ENCODE measurements at places on chromosomes 13 and 19. TPM values are rescaled to one million over a fixed set of nuclear protein-coding genes. Genes with fewer than 3 reads are reported as not detected.

GRCh38 chr13:60331249-60332012 is 65.6 kb upstream of the TDRD3 start:
- DNase-seq, result no peak

DNA sequence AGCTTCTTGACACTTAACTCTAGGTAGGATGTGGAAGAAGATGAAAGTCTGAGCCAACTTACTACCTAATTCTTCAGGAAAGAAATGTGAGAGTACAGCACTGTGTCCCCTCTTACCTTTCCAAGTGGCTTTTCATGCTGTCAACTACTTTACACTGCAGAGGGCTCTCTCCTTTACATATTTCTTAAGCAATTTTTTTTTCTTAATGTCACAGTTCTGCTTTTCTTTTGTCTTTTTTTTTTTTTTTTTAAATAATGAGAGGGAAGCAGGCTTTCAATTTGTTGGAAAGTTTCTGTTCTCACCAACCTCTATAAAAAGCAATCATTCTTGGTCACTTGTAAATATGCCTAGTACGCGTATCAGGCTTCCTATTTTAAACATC is 212.7 kb upstream of the MIR17HG start:
- no peak for DNase-seq

The FCER2 gene
- polyA plus RNA-seq, result not detected

The ANKLE1 gene
- polyA plus RNA-seq, result 1.5 TPM

The STXBP2 gene
- polyA plus RNA-seq, result 74.5 TPM
